ENCODE measurements at places on chromosomes 4 and X.

GRCh38 chrX:17414839-17415238 is 39.8 kb downstream of the NHS start:
- DNase-seq = no peak

GRCh38 chrX:65685112-65685511 is 17.7 kb downstream of the MSN start:
- DNase-seq = no peak

GRCh38 chr4:48909697-48910096 is 3.1 kb upstream of the OCIAD2 start:
- DNase-seq = peak; percentile 37

- DNase-seq = no peak
Observed at GRCh38 chrX:68868902-68869800, 40.3 kb downstream of the EFNB1 start.

GRCh38 chr4:185774845-185775680 is 36.9 kb downstream of the SORBS2 start:
- DNase-seq = no peak

DNA sequence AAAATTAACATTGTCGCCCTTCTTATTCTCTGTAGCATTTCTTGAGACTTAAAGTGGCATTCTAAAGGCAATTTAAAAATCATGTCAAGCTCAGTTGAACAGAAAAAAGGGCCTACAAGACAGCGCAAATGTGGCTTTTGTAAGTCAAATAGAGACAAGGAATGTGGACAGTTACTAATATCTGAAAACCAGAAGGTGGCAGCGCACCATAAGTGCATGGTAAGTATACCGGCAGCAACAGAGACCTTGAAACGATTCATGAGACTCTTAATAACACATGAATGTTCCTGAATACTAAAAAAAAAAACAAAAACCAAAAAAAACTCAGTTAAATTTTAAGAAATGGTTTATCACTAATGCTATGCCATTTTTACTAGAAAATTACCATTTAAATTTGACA is 82.4 kb upstream of the HPRT1 start:
- peak; percentile 19 for DNase-seq

DNA sequence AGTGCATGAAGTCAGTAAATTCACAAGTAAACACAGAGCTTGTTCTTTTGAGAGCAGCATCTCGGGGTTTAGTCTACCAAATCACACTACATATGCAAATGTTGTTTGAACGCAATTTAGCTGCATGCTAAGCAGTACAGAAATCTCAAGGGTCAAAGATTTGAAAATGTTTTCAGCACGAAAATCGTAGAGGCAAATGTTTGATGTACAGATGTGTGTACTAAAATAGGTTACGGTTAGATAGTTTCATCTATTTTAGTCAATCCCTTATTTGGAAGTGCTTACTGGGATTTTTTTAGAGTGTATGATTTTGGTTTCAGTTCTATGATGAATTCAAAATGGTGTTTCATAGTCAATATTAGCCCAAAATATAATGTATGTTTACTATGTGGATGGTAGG is 1928.2 kb upstream of the TENM3 start:
- no peak for DNase-seq

All from CD4-positive, alpha-beta T cell treated with Interleukin-15 for 4 hours (primary cell).